Stimulated activated CD4-positive, alpha-beta T cell treated with anti-CD3 and anti-CD28 coated beads, Interleukin-1b, Interleukin-23, amount 100 ng/mL, for 24 hours (primary cell): ENCODE measurements at places on chromosomes 4 and X.

- DNase-seq, result no peak
Measured at GRCh38 chr4:103451341-103451740, 253.2 kb upstream of the CENPE start.

DNA sequence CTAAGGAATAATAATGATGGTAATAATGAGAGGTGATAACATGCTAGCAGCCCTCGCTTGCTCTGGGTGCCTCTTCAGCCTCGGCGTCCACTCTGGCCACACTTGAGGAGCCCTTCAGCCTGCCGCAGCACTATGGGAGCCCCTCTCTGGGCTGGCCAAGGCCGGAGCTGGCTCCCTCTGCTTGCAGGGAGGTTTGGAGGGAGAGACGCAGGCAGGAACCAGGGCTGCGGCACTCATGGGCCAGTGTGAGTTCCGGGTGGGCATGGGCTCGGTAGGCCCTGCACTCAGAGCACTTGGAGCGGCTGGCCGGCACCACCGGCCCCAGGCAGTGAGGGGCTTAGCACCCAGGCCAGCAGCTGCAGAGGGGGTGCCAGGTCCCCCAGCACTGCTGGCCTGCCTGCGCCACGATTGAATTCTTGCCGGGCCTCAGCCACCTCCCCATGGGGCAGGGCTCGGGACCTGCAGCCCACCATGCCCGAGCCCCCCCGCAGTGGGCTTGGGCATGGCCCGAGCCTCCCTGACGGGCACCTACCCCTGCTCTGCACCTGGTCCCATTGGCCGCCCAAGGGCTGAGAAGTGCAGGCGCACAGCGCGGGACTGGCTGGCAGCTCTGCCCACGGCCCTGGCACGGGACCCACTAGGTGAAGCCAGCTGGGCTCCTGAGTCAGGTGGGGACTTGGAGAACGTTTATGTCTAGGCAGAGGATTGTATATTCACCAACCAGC, 7.1 kb upstream of the ADH1C start:
- DNase-seq, result no peak

DNA sequence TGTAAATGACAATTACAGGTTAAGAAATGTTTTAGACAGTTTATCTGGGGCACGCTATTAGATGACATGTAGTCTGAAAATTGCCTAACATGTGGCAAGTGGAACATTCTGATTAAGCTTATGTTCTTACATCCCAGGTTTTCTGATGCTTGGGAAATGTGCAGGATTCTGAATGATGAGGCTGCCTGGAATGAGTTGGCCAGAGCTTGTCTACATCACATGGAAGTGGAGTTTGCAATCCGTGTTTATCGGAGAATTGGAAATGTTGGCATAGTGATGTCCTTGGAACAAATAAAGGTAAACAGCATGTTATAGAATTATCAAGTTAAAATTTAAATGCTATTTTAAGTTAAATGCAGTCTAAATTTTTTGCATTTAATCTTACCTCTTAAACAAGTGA, 49.3 kb downstream of the WDR19 start:
- no peak for DNase-seq

DNA sequence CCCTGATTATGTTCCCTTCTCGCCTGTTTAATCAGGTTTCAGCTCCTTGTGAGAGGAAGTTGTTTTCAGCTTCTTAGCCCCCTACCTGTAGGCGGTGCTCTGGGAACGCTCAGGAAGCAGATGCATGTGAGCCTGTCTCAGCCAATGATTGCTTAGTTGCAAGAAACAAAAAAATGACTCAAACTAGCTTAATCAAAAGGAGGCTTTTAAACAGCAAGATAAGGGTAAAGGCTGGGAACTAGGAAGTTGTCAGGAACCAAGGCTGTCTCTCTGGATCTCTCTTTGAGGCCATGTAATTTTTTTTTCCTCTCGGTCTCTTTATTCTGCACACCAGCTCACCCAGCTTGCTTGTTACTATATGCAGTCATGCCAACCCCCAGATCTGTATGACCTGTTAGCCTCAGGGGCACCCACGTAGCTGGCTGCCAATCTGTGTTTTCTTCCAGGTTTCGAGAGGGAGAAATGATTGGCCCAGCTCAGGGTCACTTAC, 109.1 kb downstream of the PTTG2 start:
- DNase-seq, result no peak

DNA sequence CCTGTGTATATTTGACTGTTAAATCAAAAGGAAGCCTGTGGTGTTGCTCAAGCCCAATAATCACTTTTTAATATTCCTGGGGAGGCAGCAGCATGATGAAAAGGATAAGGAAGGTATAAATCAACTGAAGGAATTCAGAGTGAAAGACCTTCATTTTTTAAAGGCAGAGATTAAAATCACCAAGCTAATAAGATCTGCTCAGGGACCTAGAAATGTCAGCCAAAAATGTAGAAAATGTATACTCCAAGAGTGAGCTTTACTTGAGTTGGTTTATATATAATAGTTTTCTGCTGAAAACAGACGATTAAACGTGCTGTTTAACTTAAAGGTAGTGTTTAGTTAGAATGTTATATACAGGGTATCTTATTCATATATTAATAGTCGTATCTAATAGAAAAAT, 549.3 kb downstream of the IQCM start:
- DNase-seq, result no peak

DNA sequence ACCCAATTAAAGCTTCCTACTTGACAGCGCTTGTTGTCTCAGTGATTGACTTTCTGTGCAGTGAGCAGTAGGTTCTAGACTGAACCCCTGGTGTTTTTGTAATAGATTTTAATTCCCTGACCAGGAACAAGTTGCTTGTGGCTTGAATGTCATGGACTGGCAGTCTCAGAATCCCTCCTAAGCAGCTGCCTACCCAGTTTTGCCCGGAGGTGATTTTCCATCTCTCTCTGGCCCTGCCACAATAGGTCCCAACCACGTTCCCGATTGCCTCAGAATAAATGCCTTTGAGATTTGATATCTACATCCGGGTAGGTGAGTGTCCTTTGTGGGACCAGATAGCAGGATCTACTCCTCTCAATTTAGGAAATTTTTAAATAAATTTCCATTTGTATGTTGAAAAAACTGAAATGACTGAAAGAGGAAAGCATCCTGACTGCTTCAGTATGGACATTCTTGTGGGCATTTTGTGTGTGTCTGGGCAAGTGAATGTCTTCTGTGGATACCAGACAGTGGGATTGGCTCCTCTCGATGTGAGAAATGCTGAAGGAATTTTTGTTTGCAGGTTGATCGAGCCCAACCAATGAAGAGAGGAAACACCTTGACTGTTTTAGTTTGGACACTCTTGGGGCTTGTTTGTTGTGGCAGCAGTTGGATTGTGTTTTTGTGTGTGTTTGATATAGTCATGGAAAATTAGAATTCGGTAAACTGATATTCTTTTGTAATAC, 1607.4 kb downstream of the C4orf33 start:
- DNase-seq, result no peak

DNA sequence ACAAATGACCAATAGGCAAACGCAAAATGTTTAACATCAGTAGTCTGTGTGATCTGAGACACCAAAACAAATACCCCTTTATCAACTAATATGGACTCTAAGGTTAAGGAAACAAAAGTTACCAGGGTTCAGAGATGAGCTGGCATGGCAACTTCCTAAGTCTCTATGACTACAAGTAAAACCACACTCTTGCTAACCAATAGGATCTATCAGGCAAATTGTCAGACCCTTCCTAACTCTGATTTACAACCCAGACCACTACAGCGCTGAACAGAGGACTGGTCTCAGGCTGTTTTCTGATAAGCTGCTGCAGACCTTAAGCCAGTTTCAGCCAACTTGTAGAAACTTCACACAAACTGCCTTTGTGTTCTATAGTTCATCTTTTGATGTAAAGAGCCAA, 608.0 kb downstream of the TLL1 start:
- DNase-seq, result no peak

DNA sequence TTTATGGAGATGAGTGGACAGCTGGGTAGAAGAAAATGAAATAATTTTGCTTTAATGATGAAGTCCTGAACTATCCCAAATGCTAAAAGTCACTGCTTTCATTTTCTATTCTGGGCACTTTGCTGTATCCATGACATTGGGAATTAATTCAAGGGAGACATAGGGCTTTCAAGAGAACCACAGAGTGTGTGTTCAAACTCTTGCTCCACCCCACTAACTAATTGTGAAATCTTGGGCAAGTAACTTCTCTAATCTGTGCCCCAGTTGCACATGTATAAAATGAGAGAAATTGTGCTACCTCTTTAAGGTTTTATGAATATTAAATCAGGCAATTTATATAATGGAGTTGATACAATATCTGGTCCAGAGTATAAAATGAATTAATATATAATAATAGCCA, 1422.0 kb downstream of the ADGRL3 start:
- DNase-seq, result no peak

DNA sequence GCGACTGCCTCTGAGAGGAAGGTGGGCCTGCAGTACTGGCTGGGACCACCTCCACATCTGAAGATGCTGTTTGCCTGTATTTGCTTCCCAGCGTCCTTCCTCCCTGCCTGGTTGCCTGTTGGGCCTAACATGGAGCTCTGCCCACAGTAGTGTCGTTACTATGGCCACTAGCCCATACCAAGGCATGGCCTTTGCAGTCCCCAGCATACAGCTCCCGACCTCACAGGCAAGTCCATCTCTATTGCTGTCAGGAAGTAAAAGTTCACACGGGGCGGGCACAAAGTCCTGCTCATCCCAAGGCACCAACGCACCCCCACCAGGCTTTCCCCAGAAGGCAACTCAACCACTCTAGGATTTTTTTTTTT, 71.6 kb downstream of the MAML3 start:
- DNase-seq, result no peak
